GM19239 (cell line): ENCODE measurements at places on chromosomes 2 and 18.

DNA sequence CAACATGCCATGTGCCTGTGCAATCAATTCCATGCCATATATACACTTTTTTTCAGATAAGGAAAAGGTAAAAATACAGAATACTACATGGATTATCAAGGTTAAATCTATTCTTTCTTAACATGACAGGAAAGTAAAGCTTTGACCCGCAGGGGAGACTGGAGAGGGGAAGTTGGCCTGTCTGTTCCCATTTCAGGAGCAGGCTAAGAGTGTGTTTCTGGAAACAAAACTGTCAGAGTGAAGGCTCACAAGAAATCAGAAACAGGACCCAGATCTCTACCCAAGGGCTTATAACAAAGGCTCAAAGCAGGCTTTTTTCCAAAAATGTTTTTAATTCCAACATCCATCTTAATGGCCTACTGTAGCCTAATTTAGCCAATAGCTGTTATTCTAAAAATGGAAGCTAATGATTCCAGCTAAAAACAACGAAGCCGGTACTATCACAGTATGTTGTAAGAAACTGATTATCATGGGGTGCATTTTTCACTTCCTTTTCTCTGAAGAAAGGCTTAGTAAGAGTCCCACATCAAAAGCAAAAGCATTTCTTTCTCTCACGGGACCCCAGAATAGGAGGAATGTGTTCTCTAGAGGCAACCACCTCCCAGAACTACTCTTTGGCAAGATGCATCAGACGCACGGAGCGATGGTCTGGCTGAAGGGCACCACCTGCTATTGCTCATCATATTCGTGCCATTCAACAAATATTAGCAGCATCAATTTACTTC, 41.4 kb downstream of the FECH start:
- DNase-seq: no peak

DNA sequence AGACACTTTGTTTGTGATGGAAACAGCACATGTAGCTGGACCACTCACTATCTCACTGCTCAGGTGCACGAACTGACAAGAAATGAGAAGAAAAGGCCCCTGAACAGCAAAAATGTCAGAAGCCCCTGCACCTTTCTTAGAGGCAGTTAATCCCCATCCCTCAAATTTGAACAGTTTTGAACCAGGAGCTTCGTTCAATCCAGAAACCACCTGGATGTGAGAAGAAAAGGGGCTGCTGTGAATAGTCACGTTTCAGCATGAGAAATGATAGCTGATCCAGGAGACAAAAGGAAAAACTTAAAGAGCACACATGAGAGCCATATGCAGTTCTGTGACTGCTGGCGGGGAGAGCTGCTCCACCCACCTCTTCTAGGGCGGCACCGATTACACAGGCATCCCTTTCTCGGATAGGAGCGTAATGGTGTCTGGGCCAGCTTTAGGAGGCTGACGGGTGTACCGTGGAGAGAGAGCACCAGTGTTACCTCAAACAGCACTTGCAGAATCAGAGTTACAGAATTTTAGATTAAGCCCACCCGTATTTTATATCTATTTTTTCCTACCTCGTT, 117.0 kb upstream of the EML6 start:
- no peak for DNase-seq

DNA sequence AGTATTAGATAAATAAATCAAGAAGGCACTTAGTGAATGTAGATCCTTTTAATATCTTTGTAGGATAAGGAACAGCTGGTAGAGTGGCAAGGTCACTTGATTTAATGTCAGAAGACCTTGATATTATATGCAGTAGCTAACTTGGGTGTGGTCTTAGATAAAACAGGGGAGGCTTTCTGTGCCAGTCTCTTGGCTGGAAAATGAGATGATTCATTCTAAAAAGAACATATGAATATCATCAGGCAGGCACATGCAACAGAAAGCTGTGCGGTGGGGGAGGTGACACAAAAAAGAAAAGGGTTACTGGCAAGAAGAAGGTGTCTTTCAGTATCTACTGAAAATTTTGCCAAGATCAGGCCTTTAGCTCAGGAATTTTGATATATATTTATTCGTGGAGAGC, 931.7 kb upstream of the CELF4 start:
- DNase-seq: no peak

GRCh38 chr2:98729652-98730051, 1.3 kb downstream of the MGAT4A start:
- no peak for DNase-seq

- DNase-seq: no peak
Measured at GRCh38 chr2:135893374-135893794, 17.1 kb upstream of the MCM6 start.

DNA sequence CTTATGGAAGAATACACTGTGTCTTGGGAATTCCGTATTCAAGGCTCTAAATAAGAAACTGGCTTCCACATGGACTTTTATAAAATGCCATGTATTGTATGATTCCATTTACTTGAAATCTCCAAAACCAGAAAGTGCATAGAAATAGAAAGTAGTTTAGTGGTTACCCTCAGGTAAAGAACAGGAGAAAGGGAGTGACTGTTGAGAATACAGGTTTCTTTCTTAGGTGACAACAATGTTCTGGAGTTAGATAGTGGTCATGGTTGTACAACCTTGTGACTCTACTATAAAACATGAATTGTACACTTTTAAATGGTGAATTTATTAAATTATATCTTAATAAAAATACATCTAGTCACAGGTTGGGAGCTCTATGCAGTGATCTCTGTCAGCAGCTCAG, 481.8 kb downstream of the SPAG16 start:
- DNase-seq: no peak
